ENCODE measurements at places on chromosomes 12 and 14.

DNA sequence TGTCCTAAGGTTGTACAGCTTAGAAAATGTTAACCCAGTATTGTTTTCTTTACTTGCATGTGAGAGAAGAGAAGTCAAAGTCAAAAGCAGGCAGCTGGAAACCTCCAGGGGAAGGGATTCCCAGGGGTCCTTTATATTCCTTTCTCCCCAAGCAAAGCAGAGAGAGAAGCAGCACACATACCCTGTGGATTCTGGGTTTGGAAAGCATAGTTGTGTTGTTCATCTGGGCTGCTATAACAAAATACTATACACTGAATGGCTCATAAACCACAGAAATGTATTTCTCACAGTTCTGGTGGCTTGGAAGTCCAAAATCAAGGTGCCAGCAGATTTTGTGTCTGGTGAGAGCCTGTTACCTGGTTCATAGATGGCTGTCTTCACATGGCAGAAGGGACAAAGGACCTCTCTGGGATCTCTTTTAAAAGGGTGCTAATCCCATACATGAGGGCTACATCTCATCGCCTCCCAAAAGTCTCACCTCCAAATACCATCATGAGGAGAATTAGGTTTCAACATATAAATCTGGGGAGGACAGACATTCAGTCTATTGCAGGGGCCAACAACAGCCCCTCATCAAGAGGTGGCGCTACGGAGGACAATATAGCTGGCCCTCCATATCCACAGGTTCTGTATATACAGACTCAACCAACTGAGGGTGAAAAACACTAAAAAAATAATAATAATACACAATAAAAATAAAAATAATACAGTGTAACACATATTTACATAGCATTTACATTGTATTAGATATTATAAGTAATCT lies 19.3 kb upstream of the PCNX1 start:
- DNase-seq, result no peak

- DNase-seq, result no peak
These were observed 143.4 kb downstream of the CHST11 start for GRCh38 chr12:104600036-104600712.

GRCh38 chr14:59195912-59196311 lies 7.4 kb downstream of the DAAM1 start:
- DNase-seq, result no peak

DNA sequence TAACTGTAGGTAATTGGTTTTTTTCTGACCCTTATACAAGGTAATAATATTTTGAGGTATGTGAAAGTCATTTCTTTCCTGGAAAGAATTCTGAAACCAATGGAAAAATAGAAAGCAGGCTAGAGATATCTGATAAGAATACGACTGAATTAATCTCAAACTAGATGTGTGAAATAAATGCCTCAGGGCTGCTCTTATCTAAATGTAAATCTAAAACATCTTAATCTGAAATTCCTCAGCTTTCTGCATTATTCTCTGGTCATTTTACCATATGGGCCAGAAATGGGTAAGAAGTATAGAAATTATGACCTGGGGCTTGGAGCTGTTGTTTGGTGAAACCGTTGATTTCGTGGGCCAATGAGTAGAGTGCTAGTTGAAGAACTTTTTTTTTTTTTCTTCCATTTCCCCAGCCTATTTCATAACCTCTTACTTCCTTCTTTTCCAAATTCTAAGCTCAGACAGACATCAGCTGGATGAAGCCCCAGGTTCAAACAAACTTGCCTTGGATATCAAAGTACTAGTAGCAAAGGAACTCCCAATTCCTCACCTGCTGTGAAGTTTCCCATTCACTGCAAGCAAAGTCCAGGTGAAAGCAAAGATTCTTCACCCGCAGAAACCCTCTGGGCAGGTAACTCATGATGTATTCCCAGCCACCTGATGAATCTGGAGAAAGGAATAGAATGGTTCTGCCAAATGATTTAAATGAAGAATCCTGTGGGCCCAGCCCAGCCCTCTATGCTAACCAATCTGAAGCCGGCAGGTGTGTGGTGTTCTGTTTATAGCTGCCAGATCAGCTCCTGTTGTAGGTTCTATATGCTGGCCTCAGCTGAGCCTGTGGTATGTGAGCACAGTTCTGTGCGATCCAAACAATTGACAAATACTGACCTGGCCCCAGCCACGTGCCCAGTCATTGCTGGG lies 9.7 kb upstream of the FOS start:
- DNase-seq, result no peak

- no peak for DNase-seq
These were observed 12.6 kb upstream of the SFSWAP start for GRCh38 chr12:131698286-131698685.

DNA sequence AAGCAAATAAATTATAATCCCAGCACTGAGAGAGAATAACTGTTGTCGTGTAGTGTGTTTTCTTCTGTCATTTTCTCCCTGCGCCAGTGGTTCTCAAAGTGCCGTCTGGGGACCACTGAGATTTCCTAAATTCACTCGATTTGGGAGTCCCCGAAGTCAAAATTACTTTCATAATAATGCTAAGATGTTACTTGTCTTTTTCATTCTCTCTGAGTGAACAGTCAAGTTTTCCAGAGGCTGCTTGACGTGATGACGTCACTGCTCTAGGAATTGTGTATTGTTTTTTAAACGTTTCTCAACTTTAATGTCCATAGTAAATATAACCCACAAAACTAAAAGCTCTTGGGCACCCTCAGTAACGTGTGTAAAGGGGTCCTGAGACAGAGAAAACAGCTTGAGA lies 796 bp upstream of the POP5 start:
- no peak for DNase-seq

- DNase-seq, result no peak
These were observed 9.7 kb upstream of the CLEC2A start for GRCh38 chr12:9941838-9942237.

GRCh38 chr14:81839056-81839455 lies 305.4 kb upstream of the SEL1L start:
- DNase-seq, result no peak

DNA sequence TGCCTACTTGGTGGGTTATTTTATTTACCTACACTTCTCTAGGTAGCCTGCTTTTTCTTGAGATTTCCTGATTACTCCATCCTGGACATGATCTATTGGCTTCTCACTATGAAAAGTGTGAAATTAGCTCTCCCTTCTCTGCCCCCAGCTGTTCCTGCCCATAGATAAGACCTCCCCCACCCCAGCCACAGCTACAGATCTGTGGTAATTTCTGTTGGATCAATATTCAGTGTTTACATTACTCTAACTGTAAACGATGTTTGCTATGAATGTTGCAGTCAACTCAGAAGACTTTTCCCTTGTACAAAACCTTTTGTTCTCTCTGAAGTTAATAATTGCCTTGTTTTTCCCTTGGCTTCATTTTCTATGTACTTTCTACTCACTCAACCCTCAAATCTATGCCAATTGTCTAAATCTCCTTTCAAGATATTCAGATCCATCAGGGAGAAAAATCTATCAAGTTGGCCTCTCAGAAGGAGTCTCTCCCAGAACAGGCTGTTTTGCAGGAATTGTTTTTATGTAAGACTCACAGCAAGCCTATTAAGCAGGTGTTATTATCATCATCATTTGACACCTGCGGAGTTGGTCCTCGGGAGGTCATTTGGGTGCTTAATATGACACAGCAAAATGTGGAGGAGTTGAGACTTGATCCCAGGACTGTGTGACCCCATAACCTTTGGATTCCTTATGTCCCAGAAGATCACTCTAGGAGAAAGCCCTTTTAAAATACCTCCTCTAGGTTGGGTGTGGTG lies 227.4 kb downstream of the SUDS3 start:
- no peak for DNase-seq

DNA sequence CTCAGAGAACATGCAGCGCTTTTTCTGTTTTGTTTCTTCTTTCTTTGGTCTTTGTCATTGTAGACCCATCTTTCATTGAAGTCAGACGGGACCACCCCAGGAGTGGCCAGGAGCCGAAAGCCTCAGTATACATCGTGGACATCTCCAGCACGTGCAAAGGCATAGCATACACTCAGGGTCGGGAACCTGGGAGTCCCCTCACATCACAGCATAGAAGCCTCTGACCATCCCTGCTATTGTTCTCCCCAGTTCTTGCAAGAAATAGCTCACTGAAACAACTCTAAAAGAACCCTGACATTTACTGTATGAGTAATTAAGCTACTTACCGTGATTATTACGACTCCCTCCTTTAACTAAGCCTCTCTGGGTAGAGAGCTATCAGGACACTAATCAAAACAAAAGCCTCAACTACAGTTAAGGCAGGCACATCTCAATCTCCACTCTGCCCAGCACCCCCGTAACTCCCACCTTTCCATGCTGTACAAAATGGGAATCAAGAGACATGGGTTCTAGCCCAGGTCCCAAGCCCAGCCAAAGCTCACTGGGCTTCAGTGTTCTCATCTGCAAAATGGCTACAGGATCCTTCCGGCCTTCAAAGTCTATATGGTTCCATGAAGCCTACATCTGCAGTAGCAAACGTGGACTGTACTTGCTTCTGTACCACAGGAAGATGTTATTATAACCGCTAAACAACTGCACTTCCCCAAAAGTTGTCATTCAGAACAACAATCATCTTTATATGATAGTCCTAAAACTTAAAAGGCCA lies 6.7 kb downstream of the CCDC88C start:
- no peak for DNase-seq

DNA sequence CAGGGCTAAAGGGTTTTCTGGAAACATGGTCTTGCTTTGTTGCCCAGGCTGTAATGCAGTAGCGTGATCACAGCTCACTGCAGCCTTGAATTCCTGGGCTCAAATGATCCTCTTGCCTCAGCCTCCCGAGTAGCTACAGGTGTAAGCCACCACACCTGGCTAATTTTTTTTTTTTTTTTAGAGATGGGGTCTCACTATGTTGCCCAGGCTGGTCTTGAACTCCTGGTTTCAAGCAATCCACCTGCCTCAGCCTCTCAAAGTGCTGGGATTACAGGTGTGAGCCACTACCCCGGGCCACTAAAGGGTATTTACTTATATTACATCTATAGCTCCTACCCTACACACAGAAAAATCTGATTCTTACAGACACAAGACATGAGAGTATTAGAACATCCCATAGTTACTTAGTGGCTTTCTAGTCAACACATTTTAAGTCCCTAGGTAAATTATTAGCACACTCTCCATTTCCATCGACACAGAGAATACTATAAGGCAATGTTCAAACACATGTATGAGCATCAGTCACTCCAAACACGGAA lies 6.2 kb upstream of the DCAF11 start:
- DNase-seq, result no peak

GRCh38 chr14:102525219-102525928 lies 15.8 kb upstream of the ANKRD9 start:
- DNase-seq, result no peak

- DNase-seq, result no peak
These were observed 15.5 kb upstream of the TCTN2 start for GRCh38 chr12:123655420-123655819.

Measured in stimulated activated CD8-positive, alpha-beta memory T cell treated with anti-CD3 and anti-CD28 coated beads, Interleukin-7, amount 100 ng/mL, for 1 hour (primary cell).